Endothelial cell (in vitro differentiated cells): ENCODE measurements at places on chromosomes 7 and 10.

DNA sequence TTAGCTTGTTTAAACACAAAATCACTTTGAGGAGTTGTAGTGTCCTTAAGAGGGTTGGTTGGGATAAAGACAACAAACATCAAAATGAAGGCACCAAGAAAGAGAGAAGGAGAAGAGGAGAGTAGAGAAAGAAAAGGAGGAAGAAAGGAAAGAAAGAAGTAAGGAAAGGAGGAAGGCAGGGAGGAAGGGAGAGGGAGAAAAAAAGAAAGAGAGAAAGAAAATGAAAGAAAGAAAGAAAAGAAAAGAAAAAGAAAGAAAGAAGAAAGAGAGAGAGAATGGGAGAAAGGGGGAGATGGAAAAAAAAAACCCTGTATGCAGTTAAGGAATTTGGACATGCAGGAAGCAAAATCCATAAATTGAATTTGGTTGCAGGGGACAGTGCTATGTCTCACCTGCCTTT lies 635.4 kb upstream of the FZD8 start:
- no peak for DNase-seq

DNA sequence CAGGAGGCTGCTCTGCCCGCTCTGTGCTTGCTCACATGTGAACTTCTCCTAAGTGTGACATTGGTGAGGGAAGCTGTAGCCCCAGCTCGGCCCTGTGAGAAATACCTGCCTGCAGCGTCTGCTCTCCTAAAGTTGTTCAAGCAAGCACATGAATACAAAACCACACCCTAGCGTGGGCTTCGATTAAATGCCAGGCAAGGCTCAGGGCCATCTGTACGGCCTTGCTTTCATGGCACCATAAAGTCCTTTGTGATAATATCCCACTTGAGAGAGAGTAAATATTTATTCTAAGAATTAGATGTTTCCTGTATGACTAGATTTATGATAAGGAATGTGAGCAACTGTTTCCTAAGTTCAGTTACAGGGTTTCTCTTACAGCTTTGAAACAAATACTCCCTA lies 262.8 kb upstream of the KLF14 start:
- DNase-seq: no peak

DNA sequence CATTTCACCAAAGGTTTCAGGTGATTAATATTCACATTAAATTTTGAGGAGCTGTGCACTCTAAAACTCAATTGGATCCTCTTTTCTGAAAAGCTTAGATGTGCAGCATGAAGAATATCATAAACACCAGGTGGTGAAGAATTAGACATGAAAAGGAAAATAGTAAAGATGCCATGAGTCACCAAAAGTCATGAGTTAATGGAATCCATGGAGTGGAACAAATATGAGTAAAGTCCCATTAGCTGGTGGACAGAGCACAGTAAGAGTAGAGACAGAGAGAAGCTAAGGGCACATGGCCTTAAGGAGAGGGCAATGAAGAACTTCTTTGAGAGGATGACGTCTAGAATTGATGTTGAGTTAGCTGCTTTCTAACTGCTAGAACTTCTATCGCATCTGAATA lies 271.6 kb downstream of the CSTF2T start:
- DNase-seq: no peak

GRCh38 chr7:20164425-20165145 lies 52.6 kb downstream of the MACC1 start:
- no peak for DNase-seq

GRCh38 chr10:121188005-121188404 lies 336.8 kb downstream of the WDR11 start:
- no peak for DNase-seq

DNA sequence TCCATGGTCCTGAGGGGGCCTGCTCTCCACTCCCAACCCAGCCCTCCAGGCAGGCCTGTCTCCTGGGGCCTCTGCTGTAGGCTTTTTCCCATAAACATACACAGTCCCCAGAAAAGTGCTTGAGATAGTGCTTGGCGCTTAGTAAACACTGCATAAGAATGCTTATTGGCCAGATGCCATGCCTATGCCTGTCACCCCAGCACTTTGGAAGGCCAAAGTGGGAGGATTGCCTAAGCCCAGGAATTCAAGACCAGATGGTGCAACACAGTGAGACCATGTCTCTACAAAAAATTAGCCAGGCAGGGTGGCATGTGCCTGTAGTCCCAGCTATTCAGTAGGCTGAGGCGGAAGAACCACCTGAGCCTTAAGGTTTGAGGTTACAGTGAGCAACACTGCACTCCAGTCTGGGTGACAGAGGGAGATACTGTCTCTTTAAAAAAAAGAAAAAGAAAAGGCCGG lies 24.6 kb upstream of the ASL start:
- DNase-seq: no peak

GRCh38 chr10:17335065-17335464 lies 107.0 kb downstream of the VIM start:
- DNase-seq: no peak

GRCh38 chr7:33836797-33837355 lies 68.5 kb upstream of the BMPER start:
- no peak for DNase-seq
